NCI-H510A treated with DMSO at 0.1 percent for 48 hours (cell line): ENCODE measurements at places on chromosomes 3 and 15.

DNA sequence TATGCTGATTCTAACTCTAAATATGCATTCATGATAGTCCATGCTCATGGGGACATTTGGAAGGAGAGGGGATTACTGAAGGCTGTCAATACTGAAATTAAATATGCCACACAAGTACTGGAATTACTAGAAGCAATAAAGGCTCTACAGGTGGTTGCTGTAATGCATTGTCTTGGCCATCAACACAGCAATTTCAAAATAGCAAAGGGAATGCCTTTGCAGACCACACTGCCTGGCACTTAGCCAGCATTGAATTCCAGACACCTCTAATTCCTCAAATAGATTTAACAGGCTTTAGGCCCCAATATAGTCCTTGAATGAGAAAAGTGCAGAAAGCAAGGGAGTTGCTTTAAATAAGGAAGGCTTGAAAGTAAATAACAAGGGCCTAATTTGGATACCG is 115.8 kb upstream of the PLCL2 start:
- no peak for DNase-seq

DNA sequence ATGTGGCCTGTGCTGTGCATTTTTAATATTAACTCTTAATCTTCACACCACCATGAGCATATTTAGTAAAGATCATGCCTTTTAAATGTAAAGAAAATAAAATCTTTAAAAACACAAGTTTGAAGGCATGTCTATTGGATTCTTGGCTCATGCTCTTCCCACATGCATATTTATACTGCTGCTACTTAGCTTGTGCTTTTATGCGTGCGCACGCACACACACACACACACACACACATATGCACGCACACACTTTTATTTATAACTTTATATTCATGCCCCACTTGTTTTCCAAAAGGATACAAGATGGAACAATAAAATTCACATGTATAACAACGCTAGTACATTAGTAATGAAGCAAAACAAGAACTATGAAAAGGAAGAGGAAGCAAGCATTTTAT is 36.1 kb upstream of the ZPLD1 start:
- no peak for DNase-seq

DNA sequence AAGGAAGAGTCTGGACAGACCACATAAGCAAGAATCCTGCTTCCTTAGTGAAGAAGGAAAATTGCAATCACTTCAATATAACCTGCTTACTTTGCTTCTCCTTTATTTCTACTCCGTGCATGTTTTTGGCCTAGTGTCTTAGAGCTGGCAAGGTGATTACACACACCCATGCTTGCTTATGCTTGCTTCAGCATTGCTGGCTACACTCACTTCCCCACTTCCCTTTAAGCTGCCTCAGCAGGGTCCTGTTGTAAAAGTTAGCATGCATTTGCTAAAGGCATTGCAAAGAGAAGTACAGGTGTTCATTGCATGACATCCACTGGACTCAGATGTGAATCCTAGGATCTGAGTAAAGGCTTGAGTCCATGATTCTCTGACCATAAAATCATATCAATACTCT is 47.5 kb upstream of the STT3B start:
- DNase-seq = no peak

DNA sequence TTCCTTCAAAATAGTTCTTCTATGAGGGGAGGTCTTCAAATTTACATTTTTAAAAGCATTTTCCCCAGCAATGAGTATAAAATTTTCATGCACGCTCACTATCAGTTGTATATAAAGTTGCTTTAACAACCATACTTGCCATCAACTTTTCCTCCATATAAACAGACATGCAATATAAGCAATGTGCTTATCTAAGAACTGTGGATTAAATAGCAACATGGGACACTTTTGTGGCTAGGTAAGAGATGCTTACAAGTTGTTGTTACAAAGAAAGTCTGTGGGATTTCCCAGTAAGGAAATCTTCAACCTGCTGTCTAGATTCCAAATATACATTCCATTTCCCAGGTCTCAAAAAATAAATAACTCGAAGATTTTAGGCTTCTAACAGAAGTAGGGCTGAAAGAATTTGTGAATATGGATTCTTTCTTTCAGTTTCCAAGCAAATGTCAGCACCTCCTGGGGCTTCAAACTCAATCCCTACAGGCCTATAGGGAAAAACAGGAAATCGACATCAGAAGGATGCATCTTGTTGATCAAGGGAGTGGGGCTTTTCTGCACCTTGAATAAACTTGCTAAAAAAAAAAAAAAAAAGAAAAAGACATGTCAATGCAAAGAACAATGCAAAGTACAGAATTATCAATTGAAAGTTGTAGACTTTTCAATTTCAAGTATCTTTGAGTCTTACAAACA is 16.1 kb downstream of the TNIK start:
- DNase-seq = no peak

GRCh38 chr15:53963801-53964200 is 14.4 kb upstream of the UNC13C start:
- no peak for DNase-seq

- DNase-seq = no peak
Measured at GRCh38 chr3:127368186-127369032, 80.6 kb upstream of the PRR20G start.

GRCh38 chr15:48940508-48940907 is 23.2 kb downstream of the SHC4 start:
- DNase-seq = no peak

DNA sequence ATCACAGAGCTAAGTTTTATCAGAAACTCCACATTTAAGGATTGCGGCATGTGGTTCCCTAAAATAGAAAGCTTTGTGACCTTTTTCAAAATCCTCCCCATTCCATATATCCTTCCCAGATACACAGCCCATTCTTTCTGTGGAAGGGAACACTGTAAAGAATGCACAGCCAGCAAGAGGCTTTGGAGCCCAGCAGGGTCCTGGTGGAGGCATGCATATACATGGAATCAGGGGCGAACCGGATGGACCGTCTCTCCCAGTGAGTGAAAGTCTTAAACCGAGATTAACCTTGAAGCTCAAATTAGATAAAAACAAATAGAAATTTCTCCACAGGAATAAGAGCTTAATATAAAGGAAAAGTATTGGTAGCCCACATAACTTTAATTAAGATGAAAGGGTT is 436.2 kb upstream of the MDFIC2 start:
- no peak for DNase-seq
